ENCODE measurements at places on chromosomes 5 and 9.

- DNase-seq: no peak
Measured at GRCh38 chr5:5416733-5417132, 5.7 kb upstream of the ICE1 start.

DNA sequence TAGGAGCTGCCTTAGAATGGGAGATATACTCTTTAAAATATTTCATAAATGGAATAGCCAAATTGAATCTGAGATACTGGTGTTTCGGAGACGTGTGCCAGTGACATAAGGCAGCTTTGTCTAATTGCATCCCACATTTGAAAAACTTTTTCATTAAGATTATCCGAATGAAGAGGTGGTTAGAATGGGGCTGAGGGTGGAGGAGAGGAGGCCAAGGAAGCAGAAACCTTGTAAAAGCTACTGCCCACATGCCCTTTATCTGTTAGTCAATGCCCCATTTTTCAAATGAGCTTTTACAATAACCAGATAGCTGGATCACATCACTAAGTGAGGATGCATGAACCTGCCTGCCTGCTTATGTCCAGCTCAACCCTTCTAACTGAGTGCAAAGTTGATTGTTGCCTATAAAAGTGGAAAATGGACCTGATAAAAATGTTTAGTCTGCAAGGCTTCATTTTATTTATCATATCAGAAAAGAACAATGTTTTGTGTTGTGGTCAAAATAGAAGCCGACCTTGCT is 34.8 kb downstream of the SNX24 start:
- no peak for DNase-seq

DNA sequence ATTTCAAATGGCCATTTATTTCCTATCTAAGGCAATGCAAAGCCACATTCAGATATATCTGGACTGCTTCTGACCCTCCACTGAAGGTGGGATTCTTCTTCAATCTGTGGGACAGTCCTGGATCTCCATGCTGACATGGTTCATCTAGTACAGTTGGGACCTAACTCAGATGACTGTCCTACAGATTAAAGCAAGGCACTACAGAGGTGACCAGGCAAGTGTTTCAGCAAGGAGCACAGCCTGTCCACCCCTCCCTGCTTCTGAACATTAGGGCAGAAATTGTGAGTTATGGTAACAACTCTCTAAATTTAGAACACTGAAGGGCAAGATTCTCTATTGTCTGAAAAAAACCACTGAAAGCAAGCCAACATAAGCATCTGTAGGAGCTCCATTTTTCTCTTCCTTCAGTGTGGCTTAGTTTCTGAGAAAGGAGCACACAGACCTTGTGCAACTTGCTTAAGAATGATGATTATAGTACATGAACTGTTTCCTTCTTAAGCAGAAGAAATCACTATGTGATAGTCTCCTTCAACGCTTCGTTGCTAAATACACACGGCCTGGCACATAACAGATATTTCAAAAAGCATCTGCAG is 62.9 kb upstream of the BARX1 start:
- DNase-seq: no peak

- no peak for DNase-seq
Measured at GRCh38 chr9:90432951-90433350, 209.7 kb downstream of the DIRAS2 start.

DNA sequence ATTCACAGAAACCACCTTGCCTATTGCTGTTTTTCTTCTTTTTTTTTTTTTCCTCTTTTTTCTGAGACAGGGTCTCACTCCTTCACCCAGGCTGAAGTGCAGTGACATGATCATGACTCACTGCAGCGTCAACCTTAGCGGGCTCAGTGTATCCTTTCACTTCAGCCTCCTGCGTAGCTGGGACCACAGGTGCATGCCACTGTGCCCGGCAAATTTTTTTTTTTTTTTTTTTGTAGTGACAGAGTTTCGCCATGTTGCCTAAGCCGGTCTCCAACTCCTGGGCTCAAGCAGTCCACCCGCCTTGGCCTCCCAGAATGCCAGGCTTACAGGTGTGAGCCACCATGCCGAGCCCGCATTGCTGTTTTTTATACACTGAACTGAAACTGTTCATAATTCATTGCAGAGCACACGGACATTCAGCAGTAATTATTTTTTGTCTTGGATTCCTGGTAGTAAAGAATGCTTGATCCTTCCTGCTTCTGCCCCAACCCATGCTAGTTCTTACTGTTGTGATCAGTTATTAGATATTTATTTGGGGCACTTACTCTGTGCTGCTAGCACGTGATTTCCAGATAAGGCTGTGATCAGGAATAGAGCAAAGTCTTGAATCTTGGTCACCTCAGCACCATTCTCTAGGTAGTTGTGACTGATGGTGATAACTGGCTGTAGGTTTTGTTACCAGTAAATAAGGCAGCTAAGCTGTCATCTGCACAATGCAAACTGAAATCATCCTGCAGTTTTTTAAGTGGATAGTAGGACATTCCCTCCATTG is 14.0 kb downstream of the MAP3K1 start:
- no peak for DNase-seq

GRCh38 chr9:116700882-116701865 is 14.1 kb downstream of the TRIM32 start:
- DNase-seq: no peak

- peak; percentile 79 for DNase-seq
Measured at GRCh38 chr5:179803651-179804554, 2.8 kb downstream of the MGAT4B start.

DNA sequence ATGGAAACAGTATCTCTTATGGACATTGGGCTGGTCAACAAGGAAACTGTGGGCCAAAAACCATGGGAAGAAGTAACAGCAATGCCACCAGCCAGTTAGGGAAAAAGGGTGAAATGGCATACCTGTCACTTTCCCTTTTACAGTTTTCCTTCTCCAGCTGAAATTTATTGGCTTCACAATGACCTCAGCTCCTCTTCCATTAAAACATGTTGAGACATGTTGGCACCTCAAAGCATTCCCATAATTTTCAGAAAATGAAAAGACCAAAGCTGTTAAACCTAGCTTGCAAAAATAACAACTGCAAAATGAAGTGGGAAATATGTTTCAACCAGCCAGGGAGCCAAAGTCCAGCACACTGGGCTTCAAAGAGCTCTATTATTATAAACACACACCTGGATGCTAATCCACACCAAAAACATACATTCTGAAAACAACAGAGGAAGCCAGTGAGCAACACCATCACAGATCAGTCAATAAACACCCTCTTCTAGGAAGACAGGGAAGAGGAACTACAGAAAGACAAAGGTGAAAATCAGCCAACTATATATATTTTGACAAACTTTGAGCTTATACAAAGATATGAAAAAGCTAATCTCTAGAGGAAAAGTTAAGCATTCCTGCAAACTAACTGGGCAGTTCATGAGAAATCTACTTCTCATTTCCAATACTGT is 78.4 kb upstream of the PTGER4 start:
- no peak for DNase-seq

Measured in activated CD8-positive, alpha-beta memory T cell treated with anti-CD3 and anti-CD28 coated beads, Interleukin-2, amount 50 U/mL, for 48 hours (primary cell).